Substantia nigra (tissue), 51 donors: ENCODE measurements at places on chromosomes 2 and 18.

DNA sequence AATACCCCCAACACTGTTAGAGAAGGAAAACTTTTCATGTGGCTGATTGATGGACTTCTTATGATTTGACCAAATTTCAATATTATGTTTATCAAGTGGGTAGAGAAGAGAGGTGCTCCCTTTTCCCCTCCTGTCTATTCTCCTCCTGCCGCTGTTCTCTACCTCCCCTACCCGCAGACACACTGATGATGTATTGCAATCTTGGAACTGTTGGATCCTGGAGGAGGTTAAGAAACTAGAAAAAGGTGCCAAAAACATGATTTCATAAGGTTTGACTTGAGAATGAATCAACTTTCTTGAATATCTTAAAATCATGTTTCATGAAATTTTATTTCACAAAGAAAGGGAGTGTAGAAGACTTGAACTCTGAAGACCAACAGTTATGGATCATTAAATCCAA, 125.8 kb downstream of the MEIS1 start:
- no peak for DNase-seq

GRCh38 chr18:42067518-42067917, 112.5 kb downstream of the PIK3C3 start:
- no peak for DNase-seq

GRCh38 chr2:44789971-44790721, 151.4 kb upstream of the SIX3 start:
- DNase-seq = no peak

DNA sequence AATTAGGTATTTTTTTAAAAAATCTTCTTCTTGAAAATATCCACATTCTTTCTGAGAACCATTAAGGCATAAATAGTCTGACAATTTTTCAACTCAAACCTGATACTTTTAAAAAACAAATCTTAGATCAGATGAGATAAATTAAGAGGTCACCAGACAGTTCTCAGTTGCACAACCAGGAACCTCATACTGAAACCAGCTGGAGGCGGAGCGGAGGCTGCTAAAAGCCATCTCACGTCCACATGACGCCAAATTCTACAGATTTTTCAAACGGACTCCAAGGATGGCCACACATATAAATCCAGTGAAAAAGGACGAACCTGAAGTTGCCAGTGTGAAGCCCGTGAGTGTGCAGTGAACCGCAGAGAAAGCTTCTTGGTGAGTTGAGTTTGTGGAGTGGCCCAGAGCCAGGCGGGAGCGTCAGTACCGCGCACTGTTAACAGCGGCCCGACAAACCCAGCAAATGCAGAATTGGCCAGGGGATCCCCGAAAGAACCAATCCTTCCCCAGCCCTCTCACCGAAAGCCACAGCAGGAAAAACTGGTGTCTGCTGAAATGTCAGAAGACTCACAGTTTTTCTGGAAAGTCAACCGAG, 53.1 kb upstream of the BBS5 start:
- no peak for DNase-seq

DNA sequence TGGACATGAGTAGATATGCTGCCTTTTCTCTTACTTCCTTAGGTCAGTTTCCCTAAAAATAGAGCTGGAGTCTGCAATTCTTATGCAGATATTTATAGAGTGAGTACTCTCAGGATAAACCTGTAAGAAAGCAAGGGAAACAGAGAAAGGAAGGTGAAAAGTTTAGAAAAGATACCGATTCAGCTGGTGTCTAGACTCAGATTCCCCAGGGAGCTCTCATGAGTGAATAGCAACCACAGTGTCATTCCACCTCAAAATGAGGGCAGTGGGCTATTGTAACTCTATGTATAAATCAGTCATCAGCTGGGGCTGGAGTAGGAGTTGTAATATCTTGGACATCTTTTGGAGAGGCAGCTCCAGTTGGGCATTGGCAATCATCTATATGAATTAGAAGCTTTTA, 1485.1 kb upstream of the TMEFF2 start:
- no peak for DNase-seq

GRCh38 chr2:3379339-3379646, 201 bp upstream of the TRAPPC12 start:
- DNase-seq = no peak

GRCh38 chr2:73368781-73369180, 16.9 kb upstream of the ALMS1 start:
- DNase-seq = no peak

GRCh38 chr2:128628206-128628605, 309.5 kb upstream of the HS6ST1 start:
- DNase-seq = no peak

DNA sequence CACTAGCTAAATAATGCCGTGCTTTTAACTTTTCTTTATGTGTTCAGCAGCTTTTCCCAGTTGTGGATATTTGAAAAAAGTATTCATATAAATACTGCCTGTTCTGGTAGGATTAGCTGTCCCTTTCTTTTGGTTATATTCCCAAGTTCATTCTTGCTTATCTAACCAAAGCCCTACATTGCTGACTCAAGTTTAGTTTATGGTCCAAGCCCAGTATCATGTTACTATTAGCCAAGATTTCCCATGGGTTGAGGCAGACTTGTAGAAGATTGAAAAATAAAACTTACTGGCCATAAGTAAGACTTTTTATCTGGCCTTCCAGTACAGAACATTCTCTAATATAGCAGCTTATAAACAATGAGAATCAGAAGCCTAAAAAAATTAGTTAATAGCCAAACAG, 49.7 kb upstream of the NFE2L2 start:
- DNase-seq = no peak

DNA sequence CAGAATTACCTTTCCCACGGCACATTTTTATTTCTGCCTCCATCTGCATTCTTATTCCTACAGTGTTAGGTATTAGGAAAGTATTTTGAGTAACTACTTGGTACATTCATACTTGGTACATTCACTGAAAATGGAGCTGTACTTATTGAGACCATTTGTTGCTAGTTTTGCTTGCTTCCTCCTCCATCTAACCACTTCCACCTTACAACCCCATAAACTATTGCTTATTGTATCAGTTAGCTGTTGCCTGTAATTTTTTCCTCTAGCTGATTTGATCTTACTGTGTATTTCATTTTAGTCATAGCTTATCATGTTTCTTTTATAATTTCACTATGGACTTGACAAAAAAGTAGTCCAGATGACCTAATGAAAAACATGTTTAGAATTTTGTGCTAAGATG, 50.7 kb downstream of the AFTPH start:
- DNase-seq = no peak

DNA sequence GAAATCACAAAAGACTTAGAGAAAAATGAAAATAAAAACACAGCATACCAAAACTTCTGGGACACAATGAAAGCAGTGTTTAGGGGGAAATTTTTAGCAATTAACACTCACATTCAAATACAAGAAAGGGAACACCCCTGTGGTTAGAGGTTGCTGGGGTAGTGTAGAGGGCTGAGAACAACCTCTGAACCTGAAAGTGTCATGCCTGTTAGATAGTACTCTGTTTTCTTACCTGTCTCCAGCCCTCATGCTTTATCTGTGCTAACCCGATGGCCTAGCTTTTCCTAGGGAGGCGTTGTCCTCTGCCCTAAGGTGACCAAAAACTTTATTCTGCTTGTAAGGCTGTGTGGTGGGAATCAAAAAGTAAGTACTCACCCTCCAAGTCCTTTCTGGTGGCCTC, 122.6 kb upstream of the OTX1 start:
- no peak for DNase-seq

GRCh38 chr2:222239091-222239490, 59.7 kb downstream of the PAX3 start:
- DNase-seq = no peak

- no peak for DNase-seq
These were observed 23.6 kb downstream of the SP100 start for GRCh38 chr2:230439590-230439989.

- no peak for DNase-seq
These were observed 738.3 kb upstream of the HS6ST1 start for GRCh38 chr2:129056959-129057317.

GRCh38 chr18:77088963-77089722, 43.4 kb downstream of the MBP start:
- no peak for DNase-seq

- DNase-seq = no peak
These were observed 10.0 kb downstream of the RAPGEF4 start for GRCh38 chr2:172745636-172746035.

- no peak for DNase-seq
These were observed 32.8 kb upstream of the SLC14A1 start for GRCh38 chr18:45690975-45691815.

DNA sequence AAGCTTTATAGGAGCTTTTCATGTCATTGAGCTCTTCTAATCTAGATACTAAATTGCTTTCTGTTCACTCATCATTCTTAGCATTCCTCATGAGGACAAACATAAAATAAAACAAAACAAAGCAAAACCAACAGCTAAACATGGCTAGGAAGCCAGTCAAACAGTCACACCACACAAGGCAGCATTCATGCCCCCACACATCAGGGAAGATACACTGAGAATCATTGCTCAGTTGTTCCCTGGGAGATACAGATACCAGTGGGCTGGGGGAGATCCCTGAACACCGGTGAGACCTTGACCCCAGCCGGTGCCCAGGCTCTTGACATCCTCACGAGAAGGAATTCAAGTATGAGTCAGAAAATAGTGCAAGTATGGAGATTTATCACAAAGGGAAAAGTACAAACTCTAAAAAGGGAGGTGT, 177.9 kb upstream of the ARL4C start:
- DNase-seq = no peak

DNA sequence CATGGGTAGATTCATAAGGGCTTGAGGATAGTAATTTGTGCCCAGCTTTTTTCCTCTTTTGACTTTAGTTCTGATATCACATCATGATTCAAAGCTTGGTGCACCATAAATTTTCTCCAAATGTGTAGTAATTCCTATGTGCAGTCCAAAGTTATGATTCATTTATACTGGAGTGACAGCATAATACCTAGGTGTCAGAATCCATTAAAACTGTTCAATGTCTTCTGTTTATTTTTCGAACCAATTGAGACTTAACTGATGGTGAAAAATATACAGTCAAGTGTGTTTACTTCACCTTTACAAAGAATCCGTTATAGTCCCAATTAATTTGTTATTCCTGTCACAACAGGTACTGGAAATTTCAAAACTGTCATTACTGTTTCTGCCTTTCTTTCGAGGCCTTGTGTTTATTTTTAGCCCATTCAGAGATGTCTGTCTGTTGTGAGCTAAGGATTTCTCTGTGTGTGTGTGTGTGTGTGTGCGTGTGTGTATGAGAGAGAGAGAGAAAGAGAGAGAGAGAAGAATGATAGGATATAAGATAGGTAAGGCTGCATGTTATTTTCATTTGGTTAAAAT, 389.7 kb upstream of the ATP5MC3 start:
- DNase-seq = no peak

GRCh38 chr2:47006374-47007222, 91.0 kb upstream of the MCFD2 start:
- DNase-seq = no peak
